Renal pelvis (tissue), 12 donors: ENCODE measurements at places on chromosomes 1 and 21. TPM values are rescaled to one million over a fixed set of nuclear protein-coding genes. Genes with fewer than 3 reads are reported as not detected.

Gene C1QB
- 7.4 TPM for polyA plus RNA-seq

Gene PTAFR
- 2.6 TPM for polyA plus RNA-seq

Gene NPHS2
- 411 TPM for polyA plus RNA-seq

Gene OR2L5
- not detected for polyA plus RNA-seq

Gene KCNH1
- polyA plus RNA-seq, result 0.35 TPM

Gene OR2T11
- not detected for polyA plus RNA-seq

Gene DIRAS3
- 3.9 TPM for polyA plus RNA-seq

Gene COL8A2
- polyA plus RNA-seq, result 1.9 TPM

Gene OR14K1
- not detected for polyA plus RNA-seq

Gene GNAT2
- polyA plus RNA-seq, result not detected

GRCh38 chr1:86429835-86430234 is 5.9 kb downstream of the CLCA2 start:
- peak; percentile 27 for DNase-seq

DNA sequence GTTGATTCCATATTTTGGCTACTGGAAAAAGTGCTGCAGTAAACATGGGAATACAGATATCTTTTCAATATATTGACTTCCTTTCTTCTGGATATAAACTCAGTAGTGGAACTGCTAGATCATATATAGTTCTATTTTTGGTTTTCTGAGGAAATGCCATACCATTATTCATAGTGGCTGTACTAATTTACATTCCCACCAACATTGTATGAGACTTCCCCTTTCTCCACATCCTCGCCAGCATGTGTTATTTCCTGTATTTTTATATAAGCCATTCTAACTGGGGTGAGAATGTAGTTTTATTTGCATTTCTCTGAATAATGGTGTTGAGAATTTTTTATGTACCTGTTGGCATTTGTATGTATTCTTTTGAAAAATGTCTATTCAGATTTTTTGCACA is 385.2 kb downstream of the NUF2 start:
- DNase-seq, result no peak

GRCh38 chr1:83791821-83792437 is 207.0 kb downstream of the TTLL7 start:
- DNase-seq, result no peak

- no peak for DNase-seq
These were observed 64.8 kb downstream of the PIK3R3 start for GRCh38 chr1:46067652-46068051.

- DNase-seq, result no peak
These were observed 59.5 kb upstream of the EFHD2 start for GRCh38 chr1:15350151-15350550.

GRCh38 chr21:38327984-38328383 is 71.2 kb downstream of the KCNJ15 start:
- DNase-seq, result no peak

GRCh38 chr1:214282630-214283242 is 1.8 kb downstream of the SMYD2 start:
- no peak for DNase-seq

DNA sequence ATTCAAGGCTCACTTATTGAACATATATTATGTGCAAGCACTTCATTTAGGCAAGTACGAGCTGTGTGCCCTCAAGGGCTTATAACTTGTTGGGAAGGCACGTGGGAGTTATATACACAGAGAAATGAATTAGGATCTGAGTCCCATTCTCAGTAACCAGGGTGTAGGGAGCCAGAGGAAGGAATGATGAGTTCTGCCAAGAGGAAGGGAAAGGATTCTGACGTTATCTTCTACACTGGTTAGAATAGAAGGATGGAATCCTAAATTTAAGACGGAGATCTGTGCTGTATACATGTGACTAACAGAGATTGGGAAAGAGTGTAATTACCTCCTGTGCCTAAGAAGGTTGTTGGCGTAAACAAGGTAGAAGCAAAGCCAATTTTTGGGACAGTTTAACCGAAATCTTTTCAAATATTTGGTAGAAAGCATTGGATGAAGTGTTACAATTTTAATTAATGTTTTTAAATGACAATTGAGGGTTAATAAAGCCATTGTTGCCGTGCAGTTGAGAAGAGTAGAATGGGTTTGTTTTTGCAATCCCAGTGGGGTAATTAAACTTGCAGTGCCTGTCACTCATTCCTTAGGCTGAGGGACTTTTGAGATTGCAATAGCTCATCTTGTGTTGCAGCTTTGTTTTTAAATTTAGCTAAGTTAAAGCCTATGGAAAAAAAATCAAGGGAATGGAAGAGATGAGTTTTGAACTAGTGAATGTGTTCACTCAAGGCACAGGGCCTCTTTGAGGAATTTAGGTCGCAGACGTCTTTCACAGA is 177.2 kb downstream of the NFIA start:
- DNase-seq, result no peak

- no peak for DNase-seq
These were observed 34.7 kb upstream of the SELENON start for GRCh38 chr1:25765136-25765922.

- no peak for DNase-seq
These were observed 15.9 kb upstream of the S1PR1 start for GRCh38 chr1:101220906-101221305.
